ENCODE measurements at places on chromosomes 6 and 20.
A peak's percentile ranks its signal among the peaks of the same experiment; 100 is the strongest.

GRCh38 chr6:31270788-31271640, 878 bp downstream of the HLA-C start:
- DNase-seq, result peak; percentile 10

DNA sequence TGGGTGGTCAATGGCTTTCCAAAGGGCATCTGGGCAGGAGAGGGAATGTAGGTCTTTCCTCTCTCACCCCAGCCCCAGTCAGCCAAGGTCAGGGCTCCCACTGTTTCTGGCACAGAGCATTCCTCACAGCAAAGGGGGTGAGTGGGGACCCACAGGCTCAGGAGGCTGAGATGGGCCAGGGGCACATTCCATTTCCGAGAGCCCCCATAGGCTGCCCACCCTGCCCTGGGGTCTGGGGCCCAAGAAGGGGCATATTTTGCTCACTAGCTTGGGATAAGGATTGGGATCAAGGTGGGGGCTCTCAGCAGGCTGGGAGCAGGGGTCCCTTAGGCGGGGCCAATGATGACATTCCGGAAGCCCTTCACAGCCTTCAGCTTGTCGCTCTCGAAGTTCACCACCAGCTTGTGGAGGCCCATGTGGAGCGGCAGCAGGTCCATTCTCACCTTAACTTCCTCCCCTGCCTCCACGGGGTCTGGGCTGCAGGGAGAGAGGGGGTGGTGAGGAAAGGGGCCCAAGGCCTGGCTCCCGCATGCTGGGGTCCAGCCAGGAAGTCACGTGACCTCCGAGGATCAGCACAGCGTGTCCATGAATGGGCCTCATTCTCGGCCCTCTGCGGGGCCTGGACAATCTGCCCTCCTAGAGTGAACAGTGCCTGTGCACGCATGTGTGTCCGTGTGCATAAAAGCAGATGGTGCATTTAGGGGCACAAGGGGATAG, 35.0 kb downstream of the TGM2 start:
- no peak for DNase-seq

GRCh38 chr6:69790629-69791028, 6.2 kb downstream of the LMBRD1 start:
- no peak for DNase-seq

- no peak for DNase-seq
These were observed 77.2 kb downstream of the PFDN4 start for GRCh38 chr20:54284928-54285704.

DNA sequence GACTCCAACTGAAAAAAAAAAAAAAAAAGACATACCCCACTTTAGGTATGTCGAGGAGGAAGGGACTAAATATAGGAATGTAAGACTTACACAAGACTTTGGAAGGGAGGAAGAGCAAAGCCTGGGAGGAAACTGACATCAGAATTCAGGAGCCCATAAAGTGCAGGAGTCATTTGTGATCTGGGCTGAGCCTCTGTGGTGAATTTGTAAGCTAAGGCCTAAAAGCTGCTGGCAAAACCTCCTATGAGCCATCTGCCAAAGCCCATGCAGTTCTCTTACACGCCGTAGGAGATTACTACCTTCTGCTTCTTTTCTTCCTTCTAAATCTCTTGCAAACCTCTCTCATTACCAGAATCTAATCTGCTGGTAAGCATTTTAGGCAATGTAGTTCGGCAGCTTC, 52.0 kb upstream of the THEMIS start:
- peak; percentile 95 for DNase-seq

GRCh38 chr20:48102931-48103660, 317.8 kb upstream of the SULF2 start:
- DNase-seq, result peak; percentile 66

GRCh38 chr20:18831830-18832499, 18.4 kb downstream of the SCP2D1 start:
- DNase-seq, result peak; percentile 67

- DNase-seq, result no peak
These were observed 11.9 kb upstream of the LATS1 start for GRCh38 chr6:149729824-149730223.

DNA sequence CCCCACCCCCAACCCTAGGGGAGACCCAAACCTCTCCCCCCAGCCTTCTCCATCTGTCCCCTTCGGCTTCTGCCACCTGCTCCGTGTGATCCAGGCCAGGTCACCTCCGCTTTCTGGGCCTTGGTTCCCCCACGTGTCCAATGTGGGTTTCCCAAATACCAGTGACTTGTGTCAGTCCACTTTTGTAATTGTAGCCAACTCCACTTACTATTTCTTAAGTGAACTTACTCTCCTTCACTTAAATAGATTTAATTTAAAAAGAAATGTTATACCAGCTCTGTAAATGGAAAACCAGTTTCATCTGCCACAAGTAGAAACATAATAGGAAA, 10.0 kb upstream of the FAM110A start:
- DNase-seq, result no peak
